ENCODE measurements at places on chromosomes 5 and 9.

- DNase-seq: no peak
Observed at GRCh38 chr5:158246661-158247060, 387.7 kb upstream of the CLINT1 start.

GRCh38 chr9:35746583-35746982 lies 2.4 kb downstream of the GBA2 start:
- no peak for DNase-seq

DNA sequence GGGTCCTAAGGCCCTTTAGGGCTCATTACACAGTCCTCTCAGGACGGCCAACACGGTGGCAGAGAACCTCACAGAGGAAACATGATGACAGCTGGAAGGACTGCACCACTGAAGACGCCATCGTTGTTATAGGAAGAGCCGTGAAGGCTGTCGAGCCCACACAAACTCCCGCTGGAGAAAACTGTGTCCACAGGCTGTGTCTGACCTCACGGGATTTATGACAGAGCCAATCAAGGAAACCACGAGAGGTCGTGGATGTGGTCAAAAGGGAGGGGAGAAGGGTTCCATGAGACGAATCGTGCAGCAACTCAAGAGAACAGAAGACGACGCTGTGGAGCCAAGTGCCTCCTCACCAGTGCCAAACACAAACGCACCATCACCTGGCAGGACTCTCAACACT lies 12.2 kb downstream of the QSOX2 start:
- no peak for DNase-seq

- DNase-seq: no peak
Observed at GRCh38 chr5:157350939-157351801, 85.2 kb downstream of the CYFIP2 start.

DNA sequence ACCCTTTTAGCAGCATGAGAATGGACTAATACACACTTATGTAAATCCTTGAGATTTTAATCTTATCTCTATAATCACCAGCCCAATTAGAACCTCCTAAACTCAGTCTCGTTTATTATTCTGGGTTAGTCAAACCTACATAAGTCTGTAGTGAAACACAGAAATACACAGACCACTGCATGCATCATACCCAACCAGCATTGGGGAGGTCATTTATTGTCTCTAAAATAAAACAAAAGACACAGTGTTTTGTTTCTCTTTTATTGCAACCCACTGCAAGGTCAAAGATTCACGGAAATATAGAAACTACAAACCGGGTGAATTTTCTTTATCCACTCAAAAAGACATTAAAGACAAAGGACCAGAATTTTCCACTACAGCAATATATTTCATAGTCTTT lies 188.1 kb upstream of the EFNA5 start:
- no peak for DNase-seq
